AG04450 (cell line): ENCODE measurements at places on chromosomes 5 and 9.

DNA sequence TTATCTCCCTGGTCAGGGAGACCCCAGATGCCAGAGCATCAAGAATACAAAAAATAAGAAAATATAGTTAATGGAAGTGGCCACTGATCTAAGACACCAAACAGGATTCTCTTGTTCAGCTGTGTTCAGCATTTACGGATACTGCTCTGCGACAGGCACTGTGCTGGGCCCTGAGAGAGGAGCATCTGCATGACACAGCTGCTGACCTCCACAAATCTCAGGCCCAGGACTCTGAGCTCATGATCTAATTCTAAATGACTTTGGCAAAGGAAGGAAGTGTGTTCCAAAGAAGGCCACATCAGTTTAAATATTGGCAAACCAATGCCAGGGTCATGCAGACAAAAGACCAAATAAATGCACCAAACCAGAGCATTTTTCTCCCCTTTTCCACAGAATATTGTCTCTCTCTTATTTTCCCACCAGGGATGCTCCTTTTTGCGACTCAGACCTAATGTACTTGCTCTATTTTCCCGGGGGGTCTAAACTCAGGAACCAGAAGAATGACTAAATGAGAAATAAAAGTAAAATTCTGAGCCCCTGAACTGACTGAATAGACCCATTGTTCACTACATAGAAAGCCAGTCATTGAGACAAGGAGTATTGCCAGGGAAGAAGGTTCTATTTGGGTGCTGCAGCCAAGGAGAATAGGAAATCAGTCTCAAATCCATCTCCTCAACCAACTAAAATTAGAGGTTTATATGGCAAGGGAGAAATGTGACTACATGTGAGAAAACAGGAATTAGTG, 1.4 kb upstream of the AGGF1 start:
- DNase-seq = no peak

- peak; percentile 32 for DNase-seq
These were observed 235.8 kb downstream of the ROR2 start for GRCh38 chr9:91714020-91714806.

DNA sequence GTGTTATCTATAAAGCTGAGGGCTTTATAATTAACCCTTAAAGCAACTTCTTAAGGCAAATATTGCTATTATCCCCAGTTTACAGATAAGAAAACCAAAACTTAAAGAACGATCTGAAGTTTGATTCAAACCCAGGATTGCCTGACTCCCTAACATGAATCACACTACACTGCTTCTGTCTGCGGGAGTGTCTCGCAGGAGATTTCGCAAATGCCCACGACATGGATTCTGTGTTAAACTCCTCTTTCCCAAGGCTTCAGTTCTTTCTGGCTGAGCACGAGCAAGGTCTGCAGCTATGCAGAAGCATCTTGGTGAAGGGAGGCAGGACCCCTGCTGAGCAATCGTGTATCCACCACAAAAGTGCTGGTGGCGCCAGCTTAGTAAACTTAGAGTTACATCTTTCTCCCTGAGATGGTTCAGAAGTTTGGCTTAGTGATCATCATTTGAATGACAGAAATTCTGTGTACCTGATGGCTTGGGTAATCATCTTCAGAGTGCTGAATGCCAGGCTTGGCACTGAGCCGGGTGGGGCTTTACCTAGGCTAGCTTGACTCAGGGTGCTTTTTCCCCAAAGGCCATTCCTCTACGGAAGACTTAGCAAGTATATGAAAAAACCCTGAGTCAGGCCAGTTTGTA, 81.4 kb upstream of the PIK3R1 start:
- DNase-seq = no peak

- DNase-seq = no peak
These were observed 54.9 kb downstream of the NDST1 start for GRCh38 chr5:150562832-150563231.

DNA sequence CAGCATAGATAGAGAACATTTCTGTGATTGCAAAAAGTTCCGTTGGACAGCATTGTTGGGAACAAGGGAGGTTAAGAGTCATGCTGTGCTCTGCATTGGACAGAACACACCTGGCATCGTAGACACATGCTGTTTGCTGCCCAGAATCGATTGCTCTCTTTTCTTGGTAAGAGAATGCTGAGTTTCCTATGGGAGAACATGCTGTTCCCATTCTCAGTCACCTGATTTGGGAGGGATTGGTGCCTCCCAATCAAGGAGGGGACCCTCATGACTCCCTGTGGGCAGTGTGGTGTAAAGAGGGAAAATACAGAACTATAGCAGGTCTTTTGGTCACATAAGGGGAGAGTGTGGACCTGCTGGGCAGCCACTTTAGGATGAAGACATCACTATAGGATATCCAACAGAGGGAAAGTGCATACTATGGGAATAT, 555.4 kb upstream of the CLINT1 start:
- no peak for DNase-seq

GRCh38 chr9:108441726-108442125, 414.1 kb downstream of the ACTL7B start:
- no peak for DNase-seq

DNA sequence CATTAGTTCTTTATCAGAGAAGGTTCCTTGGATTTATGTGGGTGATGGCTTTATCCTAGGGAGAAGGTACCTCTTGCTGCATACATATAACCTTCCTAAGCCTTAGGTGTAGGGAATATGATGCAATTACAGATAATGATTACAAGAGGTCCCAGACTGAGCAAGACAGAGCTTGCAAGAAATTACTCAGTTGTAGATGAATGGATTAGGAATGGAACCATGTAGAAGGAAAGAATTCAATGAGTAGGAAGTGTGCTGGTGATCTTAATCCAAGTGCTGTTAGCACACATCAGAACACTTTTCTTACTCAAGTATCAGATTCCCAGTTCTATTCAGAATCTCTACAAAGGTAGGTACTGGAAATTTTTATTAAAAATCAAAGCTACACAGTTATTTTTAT, 2.5 kb downstream of the OR13F1 start:
- DNase-seq = no peak

DNA sequence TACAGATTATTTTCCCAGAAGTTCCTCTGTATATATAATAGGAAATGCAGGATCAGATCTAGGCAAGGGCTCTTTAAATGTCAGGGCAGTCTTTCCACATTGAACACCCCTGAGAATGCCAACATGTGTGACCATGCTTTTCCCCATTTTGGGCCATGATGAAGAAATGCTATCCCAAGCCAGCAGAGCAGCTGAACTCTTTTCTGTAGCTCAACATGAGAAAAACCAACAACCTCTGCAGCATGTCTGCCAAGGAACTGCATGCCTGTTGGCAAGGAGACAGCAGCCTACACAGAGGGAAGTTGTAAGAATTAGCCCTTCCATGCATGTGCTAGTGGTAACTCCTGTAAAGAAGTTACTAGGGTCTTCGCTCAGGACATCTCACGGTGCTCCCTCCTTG, 9.5 kb upstream of the IFNK start:
- no peak for DNase-seq

GRCh38 chr5:96660971-96661854, 963 bp upstream of the CAST start:
- DNase-seq = no peak

DNA sequence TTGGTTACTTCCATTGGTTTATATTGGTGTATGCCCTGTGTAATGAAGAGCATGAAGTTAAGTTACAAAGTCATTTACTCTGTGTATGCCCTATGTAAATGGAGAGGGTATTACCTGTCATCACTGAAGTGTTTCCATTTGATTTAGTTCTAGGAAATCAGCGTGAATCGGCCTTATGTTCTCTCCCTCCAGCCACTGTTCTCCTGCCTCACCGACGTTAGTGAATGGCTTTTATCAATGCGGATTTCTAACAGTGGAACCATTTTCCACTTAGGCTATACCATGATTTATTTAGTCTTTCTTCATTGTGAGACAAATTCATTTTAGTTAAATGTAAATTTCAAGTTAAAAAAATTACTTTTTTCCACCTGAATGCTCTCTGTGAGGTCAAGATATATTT, 327.0 kb upstream of the ADCY2 start:
- no peak for DNase-seq

DNA sequence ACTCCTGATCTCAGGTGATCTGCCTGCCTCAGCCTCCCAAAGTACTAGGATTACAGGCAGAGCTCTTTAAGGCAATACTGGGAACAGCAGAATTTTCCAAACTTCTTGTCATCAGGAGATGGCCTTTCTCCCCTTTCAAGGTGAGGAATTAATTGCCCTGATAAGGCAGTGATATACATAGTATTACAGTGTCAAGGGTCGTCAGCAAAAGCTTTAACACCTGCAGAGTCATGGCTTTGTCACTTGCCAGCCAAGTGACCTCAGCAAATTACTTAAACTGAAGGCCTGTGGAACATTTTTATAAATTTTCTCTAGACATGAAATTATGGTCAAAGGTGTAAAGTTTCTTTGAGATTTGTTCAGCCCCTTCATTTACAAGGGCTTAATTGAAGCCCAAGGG, 59.5 kb downstream of the FBXO38 start:
- no peak for DNase-seq

- no peak for DNase-seq
These were observed 67.3 kb downstream of the ZNF618 start for GRCh38 chr9:113943112-113944009.

DNA sequence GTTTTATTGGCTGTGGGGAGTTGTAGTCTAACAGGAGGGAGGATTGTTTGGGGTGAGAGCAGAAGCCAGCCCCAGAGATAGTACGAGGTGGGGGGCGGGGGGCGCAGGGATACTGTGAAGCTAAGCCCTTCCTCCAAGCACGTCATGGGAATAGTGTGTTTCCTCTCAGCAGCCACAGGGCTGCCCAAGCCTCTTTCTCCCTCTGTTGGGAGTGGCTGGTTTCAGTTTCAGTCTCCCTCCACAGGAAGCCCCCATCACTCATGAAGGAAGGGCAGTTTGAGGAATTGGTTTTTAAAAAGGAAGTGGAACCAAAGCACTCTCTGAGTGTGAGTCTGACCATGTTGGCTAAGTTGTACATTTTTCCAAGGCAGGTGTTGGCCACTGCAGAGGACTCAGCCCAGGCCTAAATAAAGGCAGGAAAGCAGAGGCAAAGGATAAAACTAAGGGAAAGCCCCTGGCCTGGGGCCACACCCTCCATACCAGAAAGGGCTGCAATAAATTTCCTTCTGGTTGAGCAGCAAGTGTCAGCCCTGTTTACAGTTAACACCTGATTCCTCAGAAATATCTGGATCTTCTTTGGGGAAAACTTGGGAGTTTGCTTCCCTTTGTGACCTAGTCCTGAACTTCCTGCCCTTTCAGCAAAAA, 3.2 kb downstream of the RAB24 start:
- DNase-seq = peak; percentile 39

DNA sequence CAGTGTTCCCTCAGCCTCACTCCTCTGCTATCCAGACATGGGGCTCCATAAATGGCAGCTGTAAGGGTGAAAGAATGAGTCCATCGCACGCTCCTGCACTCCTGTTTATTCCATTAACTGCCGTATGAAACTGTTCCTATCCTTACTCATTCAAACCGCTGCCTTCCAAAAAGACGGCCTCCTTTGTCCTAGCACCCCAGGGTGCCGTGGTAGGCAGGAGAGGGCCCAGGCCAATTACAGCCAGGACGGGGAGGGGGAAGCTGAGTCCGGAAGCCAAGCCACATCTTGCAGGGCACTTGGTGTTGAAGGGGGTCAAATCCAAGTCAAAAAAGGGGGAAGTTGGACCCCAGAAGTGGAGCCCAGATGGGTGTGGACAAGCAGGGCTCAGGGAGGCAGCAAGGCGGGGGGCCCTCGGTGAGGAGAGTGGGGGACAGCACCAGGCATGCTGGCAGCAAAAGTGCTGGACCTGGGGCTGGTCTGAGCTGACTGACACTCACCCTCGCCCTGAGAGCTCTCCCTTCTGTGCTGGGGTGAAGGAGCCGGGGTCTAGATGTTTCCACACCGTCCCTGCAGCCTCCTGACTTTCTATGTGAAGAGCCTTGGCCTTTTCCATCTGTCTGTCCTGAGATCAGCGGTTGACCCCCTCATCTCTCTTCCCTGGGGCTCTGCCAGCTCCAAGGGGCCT, 63.3 kb downstream of the COL23A1 start:
- DNase-seq = no peak

- DNase-seq = no peak
These were observed 1877.3 kb upstream of the ACO1 start for GRCh38 chr9:30507166-30507565.

DNA sequence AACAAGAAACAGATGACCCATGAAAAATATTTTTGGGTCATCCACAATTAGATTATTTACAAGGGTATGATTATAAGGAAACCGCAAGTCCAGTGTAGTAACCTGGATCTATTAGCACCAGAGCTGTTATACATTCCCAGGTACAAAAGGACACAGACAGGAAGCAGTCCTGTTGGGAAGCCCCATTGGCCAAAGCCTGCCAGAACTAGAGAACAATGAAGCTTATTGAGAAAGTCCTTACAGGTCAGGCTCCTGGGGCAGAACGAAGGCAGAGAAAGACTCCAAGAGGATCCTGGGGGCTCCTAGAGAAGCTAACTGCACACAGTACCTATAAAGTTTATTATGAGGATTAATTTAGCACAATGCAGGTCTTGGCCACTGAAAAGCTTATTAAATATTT, 169.9 kb downstream of the PARP8 start:
- DNase-seq = no peak

DNA sequence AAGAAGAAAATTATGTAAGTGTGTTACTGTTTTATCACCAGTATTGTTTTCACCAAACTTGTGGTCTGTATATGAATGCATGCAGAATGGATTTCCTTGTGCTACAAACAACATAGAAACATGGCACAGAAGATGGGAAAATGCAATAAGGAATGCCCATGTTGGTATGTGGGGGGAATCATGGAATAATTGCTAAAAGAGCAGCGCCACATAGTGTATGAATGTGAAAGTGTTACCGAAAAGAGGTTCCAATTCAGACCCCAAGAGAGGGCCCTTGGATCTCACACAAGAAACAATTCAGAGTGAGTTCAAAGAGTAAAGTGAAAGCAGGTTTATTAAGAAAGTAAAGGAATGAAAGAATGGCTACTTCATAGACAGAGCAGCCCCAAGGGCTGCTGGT, 26.4 kb upstream of the TYRP1 start:
- DNase-seq = no peak

DNA sequence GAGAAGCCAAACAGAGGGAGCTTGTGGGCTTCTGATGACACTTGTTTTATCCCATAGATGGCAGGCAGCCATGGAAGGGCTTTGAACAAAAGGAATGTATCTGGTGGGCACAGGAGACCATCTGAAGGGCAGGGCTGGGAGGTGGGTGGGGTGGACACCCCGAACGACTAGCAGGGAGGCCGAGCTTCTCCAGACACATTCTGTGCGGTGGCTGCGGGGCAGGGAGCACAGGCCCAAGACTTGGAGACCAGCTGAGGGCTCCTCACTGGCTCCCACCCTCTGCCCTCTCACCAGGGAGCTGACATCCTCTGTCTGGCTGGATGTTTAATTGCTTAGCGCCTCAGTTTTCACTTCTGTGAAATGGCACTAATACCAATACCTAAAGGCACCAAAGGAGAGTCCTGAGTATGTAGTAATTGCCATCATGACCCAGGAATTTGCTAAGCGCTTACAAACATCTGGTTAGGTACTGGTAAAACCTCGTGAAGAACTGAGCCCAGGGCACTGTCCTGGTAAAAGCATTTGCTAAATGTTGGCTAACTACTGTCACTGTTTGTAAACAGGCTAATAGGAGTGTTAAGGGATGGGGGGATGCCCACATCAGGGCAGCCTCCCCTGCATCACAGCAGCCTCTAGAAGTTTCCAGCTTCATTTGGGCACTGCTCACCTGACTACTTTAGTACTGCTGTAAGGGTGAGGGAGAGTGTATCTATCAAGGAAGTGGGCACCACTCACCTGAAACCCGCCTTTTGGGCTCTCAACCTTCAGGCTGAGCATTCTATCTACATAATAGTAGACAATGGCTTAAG, 2.1 kb upstream of the PHF2 start:
- DNase-seq = no peak
